RPMI7951 (cell line): ENCODE measurements at places on chromosomes 13 and 19.

DNA sequence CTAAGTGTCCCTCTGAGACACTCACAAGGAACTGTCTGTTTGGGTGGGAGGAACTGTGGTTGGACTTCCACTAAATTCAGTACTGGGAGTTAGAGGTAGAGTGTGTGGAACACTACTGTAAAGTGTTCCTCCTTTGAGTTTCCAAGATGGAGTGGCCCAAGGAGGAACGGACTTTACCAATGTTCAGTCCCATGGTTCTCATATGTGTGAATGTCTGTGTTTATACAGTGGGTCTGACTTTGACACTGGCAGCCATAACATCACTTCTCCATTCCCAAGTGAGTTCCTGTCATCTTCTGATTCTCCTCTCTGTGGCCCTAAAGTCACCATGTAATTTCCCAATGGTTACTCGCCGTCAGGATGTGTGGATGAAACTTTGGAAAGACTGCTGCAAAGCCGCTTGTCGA is 136.8 kb upstream of the SERP2 start:
- no peak for DNase-seq

DNA sequence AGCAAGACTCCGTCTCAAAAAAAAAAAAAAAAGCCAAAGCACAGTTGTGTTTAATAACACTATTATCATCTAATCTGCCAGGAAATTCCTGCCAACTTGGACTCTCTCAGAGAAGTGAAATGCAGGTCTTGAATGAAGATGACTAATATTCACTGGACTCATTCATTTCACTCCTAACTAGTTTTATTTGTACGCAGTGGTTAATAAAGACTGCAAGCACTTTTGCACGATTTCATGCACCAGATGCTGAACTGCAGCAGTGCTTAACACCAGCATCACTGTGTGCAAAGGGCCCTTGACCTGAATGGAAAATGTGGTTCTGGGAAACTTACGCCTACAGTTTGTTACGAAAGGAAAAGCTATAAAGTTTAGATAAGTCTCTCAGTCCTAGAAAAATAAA is 63.3 kb downstream of the DHRS12 start:
- DNase-seq = no peak

GRCh38 chr19:3687774-3688706 is 12.2 kb downstream of the PIP5K1C start:
- no peak for DNase-seq

GRCh38 chr13:63541336-63541735 is 2125.7 kb upstream of the PCDH20 start:
- no peak for DNase-seq

GRCh38 chr13:35140831-35141230 is 198.8 kb downstream of the NBEA start:
- DNase-seq = peak; percentile 52

- DNase-seq = peak; percentile 54
Measured at GRCh38 chr13:74251778-74252519, 117.7 kb upstream of the KLF12 start.
